Progenitor cell of endocrine pancreas (in vitro differentiated cells): ENCODE measurements at places on chromosomes 2 and 18.

DNA sequence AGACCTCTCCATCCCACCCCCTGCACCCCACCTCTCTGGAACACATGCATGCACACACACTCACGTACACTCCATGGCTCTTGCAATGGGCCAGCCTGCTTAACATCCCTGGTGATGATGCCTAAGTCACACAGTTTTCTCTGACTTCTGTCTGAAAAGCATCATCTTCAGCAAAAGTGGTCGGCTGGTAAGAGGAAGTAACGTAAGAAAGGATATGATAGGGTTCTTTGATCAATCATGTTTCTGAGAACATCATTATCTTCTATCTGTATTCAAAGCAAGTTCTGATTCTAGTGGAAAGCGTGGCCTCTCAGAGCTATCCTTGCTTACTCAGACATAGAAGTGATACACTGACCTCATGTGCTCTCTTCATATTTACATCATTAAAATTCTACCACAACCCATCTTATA lies 11.4 kb upstream of the NDUFV2 start:
- DNase-seq: no peak

GRCh38 chr18:44793194-44793593 lies 112.5 kb downstream of the SETBP1 start:
- no peak for DNase-seq

DNA sequence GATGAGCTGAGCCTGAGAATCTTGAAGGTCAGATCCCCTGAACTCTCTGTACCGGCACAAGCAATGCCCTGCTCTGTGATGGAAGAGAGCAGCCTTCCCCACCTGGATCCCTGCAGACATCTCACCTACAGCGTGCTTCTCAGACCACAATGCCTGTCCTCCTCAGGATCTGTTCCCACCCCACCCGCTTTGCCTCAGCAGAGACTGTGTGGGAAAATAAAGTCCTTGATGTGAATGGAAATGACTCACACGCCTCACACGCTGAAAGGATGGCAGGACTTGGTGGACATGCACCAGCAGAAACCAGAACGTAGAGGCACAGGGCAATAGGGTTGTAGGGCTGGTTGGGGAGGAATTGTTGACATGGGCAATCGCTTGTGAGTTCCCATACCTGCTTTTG lies 117.9 kb upstream of the POU3F3 start:
- no peak for DNase-seq

DNA sequence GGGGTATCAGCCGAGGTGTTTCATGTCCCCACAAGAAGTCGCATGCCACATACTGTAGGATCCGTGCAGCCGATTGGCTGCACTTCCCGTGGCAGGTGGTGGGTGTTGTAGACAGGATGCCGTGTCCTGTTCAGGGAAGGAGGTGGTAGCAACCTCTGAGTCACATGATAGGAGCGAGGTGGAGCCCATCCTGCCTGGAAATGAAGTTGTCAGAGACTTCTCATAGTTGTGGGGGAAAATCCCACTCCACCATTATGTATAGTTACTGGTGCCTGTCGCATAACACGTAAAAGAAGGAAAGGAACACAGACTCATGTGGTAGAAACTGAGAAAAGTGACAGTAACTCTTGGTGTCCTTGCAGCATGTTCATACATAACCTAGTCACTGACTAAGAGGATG lies 91.4 kb upstream of the IL1R2 start:
- no peak for DNase-seq

GRCh38 chr18:75223687-75224347 lies 13.2 kb downstream of the TSHZ1 start:
- DNase-seq: no peak

DNA sequence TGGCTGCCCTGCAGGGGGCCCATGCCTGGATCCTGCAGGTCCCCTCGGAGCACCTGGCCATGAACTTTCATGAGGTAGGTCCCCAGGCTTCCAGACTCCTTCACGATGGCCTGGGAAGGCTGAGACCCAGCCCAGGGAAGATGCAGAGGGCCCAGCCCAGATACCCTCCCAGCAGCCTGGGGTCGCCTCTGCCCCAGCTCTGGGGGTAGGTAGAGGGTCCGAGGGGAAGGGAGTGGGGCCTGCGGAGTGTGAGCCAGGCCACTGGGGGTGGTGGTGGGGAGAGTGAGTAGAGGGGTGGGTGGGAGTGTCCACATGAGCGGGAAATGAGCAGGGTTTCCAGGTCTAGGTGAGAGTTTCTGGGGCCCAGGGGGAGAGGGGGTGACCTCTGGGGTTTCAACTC lies 1.2 kb upstream of the CHRND start:
- no peak for DNase-seq

- no peak for DNase-seq
These were observed 82.0 kb downstream of the SMAD7 start for GRCh38 chr18:48868468-48869466.

DNA sequence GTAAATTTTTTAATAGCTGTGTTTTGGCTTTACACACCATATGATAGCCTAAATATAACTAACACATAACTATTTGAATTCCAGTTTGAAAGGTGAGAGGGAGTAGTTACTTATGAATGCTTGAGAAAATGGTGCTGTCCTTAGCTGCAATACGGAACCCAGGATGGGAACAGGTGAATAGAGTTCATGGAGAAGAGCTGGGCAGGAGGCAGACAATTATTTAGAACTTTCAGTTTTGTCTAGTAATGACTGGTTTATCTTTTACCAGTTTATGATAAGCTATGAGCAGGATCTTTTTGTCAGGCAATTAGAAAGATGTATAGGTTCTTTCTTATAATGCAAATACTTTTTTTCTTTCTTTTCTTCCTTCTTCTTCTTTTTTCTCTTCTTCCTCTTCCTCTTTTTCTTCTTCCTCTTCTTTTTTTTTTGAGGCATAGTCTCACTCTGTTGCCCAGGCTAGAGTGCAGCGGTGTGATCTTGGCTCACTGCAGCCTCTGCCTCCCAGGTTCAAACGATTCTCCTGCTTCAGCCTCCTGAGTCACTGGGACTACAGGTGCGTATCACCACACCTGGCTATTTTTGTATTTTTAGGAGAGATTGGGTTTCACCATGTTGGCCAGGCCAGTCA lies 25.9 kb downstream of the UBR3 start:
- DNase-seq: no peak
